ENCODE measurements at places on chromosomes 16 and 17.

GRCh38 chr16:56871172-56871593, 6.2 kb downstream of the SLC12A3 start:
- DNase-seq, result no peak

DNA sequence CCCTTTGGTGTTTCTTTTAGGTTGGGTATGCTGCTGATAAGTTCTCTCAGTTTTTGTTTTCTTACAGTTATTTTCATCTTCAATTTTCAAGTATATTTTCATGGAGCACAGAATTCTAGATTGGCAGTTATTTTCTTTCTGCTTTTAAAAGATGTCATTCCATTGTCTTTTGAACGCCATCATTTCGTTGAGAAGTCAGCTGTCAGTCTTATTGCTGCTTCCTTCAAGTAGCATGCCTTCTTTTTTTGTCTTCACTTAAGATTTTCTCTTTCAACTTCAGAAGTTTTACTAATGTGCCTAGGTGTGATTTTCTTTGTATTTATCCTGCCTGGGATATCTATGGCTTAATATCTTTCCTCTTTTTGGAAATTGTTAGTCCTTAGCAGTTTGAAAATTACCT, 262.2 kb upstream of the PMFBP1 start:
- no peak for DNase-seq

GRCh38 chr16:15972046-15972868, 22.8 kb downstream of the ABCC1 start:
- DNase-seq, result no peak

DNA sequence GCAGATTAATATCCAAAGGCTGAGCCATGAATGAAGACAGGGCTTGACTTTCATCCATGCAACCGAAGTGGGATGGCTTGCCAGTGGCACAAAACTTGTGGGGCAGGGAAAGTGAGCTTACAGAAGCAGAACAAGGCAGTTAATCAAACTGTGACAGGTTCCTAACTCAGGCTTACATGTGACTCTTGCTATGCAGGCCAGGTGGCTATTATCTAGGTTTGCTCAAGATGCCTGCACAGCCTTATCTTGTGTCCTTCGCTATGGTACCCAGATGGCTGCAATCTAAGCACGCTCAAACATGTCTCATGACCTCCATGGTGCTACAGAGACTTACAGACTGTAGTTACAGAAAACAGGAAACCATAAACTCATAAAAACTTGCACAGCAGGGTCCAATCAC, 8.6 kb upstream of the DNAH9 start:
- DNase-seq, result no peak

DNA sequence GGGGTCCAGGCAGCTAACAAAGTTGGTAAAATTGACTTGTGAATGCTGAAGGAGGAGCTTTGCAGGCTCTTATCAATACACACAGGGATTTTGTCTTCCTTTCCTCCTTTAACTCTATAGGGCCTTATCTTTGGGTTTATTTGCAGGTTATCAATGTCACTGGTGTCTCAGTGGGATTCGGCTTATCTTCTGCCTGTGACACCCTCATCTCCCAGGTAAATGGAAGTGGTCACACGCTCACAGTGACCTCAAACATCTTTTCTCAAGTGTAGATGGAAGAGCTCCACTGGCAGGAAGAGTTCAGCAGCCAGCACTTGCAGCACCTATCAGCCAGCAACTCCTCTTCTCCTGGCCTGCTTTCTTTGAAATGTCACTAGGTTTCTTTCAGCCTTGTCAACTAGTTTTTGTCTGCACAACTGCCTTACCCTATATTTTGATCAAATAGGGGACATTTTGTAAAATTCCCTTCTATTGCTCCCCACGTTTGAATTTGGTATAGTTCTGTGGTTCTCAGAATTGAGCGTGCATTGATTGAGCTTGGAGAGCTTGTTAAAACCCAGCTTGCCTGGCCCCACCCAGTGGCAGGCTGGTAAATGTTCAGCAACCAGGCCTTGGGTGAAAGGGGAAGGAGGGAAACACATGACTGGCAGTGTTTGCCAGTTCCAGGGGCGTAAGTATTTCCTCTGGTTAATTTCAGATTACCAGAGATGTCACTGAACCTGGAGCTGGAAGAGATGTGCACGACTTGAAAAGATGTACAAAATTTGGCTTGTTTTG, 12.8 kb downstream of the SLC47A1 start:
- DNase-seq, result no peak

- DNase-seq, result no peak
Observed at GRCh38 chr16:17098685-17099084, 372.1 kb downstream of the XYLT1 start.

DNA sequence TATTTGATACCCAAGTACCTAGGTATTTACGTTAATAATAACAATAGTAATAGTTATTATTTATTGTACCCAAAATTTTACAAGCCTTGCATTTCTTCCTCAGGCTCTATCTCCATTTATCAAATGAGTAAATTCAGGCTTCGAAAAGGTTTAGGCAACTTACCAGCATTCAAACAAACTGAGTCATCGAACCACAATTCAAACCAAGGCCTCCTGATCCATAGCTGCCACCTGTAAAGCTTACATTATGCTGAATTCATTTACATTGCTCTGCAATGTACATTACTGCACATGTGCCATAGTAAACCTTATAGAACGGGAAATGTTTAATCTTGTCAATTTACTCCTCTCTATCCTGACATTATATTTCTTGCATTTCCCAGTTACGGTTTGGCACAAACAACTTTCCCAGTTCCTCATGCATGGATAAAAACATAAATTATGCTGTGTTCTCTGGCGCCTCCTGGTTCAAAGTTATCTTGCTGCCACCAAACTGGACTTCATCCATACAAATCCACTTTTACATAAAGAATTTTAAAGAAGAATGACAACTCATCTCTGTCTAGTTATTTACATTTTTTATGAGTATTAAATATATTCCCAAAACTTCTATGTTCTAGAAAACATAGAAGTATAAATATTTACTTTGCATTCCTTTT, 360.6 kb upstream of the SOX9 start:
- DNase-seq, result no peak

DNA sequence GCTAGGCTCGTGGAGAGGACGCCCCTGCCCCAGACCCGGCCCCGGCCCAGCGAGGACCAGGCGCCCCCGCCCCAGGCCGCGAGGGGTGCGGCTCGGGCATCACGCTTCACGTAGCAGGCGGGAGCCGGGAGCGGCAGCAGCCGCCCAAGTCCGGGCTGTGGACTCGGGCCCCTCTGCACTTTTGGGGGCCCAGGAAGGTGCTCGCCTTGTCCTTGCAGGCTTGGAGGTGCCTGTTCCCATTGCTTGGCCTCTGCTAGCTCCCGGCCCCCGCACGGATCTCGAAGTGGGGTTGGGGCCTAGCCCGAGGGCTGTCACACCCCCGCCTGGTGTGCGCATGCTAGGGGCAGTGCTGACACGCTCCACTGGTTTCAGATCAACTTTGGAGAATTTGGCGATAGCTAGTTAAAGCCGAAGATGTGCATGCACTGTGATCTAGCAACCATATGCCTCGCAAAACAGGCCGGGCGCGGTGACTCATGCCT, 55.7 kb downstream of the WSB1 start:
- no peak for DNase-seq

GRCh38 chr17:48003417-48004151, 32.7 kb downstream of the CDK5RAP3 start:
- no peak for DNase-seq

- no peak for DNase-seq
Observed at GRCh38 chr16:77925531-77925930, 96.8 kb upstream of the CLEC3A start.

DNA sequence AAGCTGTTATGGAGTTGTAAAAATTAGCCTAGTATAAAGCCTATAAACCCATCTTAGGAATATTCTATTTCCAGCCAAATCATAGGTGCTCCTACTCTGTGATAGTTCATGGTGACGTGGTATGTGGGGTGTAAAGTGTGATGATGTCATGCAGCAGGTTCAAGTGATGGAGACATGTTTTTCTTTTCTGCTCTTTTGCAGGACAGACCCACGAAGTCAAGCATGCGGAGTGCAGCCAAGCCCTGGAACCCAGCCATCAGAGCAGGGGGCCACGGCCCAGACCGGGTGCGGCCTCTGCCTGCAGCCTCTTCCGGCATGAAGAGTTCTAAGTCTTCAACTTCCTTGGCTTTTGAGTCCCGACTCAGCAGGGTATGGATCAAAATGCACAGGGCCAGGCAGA, 87.3 kb downstream of the SPECC1 start:
- DNase-seq, result no peak

DNA sequence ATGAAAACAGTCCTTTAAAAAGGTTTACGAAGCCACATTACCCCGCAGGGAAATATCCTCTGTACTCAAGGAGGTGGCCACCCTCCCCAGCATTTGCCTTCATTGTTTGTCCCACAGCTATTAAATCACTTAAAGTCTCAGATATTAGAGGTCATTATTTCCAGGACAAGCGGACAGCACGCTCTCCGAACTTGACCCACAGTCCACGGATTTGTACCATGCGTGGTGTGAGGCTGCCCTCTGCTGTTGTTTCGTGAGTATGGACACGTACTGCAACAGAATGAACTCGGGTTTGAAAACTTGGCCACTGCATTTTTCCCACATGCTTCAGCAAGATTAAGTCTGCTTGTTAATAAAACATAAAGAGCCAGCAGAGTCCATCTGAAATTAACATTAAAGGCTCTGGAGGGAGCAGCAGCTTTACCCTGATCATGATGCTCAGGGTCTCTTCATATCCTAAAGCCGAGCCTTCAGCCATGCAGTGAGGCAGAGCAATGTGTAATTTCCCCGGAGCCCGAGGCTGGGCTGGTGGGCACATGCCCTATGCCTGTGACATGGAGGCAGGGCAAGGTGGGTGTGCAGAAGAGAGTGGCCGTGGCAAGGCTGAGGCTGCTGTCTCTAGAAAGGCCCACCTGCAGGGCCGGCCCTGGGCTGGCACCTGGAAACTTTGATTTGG, 19.7 kb downstream of the MEAK7 start:
- DNase-seq, result no peak

DNA sequence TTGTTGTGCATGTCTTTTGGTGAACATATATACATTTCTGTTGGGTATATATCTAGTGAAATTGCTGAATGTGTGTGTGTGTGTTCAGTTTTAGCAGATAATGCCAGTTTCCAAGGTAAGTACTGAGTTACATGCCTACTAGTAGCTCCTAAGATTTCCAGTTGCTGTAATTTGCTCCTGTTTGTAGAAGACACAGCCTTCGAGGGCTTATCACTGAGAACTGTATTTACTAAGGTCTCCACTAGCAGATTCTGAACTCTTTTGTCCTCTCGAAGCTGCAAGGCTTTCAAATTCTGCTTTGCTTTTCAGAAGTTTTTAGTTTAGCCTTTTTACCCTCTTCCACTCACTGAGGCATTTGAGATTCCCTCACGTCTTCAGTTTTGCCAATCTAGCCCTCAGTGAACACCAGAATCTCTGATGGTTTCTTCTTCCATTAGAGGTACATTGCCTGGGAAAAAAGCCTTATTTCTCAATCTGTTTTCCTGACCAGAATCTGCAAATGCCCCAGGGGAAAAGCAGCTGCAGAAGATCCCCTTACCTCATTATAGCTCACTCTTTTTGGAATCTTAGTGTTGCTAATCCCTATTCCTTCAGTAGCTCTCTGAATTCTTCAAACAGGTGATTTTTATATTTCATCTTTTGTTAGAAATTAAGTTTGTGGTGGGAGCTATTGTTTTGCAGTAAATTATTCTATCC, 52.9 kb downstream of the NF1 start:
- no peak for DNase-seq

DNA sequence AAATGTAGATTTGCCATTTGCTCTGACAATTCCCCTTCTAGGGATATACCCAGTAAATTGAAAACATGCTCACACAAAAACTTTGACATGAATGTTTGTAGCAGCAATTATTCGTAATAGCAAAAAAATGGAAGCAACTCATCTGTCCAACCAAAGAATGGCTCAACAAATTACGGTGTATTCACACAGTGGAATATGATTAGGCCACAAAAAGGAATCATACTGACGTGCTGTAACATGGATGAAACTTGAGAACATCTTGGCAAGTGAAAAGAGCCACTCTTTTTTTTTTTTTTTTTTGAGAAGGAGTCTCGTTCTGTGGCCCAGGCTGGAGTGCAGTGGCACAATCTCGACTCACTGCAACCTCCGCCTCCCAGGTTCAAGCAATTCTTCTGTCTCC, 24.1 kb upstream of the SPNS3 start:
- DNase-seq, result no peak

DNA sequence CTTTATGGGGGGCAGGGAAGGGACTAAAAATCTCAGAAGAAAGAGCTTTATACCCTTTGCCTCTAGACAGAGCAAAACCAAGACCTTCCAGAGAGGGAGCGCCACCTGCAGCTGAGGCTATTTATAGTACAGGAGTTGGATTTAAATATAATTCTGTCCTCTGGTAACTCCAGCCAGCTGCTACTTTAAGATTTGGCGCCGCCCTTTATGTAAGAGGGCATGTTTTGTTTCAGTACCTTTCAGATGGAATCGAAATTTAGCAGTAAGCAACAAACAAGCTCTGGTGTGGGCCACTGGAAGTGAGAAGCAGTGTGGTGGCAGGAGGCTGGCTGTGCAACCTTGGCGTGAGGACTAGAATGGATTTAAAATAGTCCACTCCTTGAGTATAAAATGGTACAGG, 5.2 kb upstream of the GUCY2D start:
- DNase-seq, result no peak

GRCh38 chr16:87854053-87854906, 15.0 kb downstream of the SLC7A5 start:
- DNase-seq, result no peak

- DNase-seq, result no peak
Observed at GRCh38 chr16:58883131-58883530, 149.0 kb upstream of the GOT2 start.

DNA sequence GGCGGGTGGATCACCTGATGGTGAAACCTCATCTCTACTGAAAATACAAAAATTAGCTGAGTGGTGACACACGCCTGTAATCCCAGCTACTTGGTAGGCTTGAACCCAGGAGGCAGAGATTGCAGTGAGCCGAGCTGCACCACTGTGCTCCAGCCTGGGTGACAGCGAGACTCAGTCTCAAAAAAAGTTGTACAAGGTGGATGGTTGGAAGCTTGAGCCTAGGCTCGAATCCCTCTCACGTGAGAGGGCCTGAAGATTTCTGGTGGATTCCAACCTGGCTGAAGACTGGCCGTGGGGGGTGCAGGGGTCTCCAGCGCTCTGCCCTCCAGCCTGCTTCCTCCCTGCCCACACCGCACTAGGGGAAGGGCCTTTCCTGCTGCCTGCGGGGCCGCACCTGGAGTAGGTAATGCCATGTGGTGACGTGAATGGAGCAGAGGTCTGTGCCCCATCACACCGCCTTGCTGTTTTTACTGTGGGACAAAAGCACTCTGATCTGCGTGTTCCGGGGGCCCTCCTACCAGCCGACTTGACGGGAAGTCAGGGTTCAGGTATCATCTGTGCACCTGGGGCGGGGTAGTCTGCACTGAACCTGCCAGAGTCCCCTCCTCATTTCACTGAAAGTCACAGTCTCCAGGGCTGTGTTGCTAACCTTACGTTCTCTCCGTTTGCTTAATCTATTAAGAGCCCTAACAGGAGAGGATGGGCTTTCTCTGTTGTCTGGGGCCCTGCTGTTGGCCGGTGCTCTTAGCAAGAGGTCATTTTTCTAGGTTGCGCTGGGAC, 4.2 kb downstream of the RPL13 start:
- no peak for DNase-seq
